ENCODE measurements at places on chromosomes 7 and 10.

DNA sequence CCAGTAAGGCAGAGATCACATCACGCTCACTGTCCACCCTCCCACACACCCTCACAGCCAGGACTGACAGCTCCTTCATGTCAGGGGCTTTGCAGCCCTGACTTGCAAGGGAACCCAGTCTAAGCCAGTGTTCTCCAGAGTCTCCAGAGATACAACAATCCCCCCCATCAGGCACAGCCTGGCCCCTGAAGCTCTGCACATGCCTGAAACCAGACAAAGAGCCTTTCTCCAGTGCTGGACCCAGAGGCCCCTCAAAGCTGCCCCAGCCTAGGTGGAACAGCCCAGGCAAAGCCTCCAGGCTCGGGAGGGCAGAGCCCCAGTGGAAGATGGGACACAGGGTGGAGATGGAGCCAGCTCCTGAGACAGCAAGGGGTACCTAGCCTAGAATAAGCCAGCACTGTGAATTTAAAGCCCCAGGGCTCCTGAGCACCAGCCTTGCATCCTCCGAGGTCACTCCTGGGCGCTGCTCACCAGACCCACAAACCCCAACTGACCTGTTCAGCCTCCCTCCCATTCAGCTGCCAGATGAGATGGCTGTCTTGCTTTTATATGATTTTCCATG, 50.2 kb downstream of the GRID1 start:
- no peak for DNase-seq

GRCh38 chr10:70779088-70779487, 6.1 kb downstream of the TBATA start:
- DNase-seq, result no peak

- DNase-seq, result peak; percentile 29
Observed at GRCh38 chr7:75866489-75867389, 12.1 kb upstream of the RHBDD2 start.

DNA sequence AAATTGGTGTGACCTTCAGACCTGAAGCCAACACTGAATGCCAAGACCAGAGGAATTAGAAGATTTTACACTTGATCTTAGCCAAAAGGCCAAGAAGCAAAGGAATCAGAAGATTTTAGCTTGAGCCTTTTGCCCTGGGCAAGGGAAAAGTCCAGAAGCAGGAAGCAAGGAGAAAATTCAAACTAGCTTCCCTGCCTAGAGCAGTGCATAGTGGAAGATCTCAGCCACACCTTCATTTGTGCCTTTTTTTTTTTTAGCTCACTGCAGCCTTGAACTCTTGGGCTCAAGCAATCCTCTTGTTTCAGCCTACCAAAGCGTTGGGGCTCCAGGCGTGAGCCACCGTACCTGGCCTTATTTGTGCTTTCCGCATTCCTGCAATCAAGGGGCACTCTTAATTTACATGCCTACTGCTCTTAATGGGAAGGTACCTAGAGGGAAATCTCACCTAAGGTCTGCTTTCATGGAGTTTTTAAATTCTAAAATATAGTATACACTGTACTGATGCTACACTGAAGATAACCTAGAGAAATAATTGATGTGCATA, 8.3 kb upstream of the PIP4K2A start:
- DNase-seq, result no peak

DNA sequence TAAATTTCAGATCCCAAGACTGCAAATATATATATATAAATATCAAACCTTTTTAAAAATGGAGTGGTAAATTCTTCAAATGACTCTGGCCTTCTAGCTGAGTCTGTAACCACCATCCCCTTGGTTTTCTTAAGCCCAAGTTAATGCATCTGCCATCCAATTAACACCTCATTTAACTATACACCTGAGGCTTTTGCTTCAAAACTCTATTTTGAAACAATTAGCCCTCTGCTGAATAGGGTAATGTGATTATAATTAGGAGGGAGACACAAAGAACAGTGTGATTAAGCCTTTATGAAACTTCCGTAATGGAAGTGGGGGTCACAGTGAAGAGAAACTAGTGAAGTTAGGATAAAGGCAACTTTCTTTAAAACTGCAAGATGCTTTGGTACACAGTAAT, 83.6 kb downstream of the GPR37 start:
- DNase-seq, result no peak

DNA sequence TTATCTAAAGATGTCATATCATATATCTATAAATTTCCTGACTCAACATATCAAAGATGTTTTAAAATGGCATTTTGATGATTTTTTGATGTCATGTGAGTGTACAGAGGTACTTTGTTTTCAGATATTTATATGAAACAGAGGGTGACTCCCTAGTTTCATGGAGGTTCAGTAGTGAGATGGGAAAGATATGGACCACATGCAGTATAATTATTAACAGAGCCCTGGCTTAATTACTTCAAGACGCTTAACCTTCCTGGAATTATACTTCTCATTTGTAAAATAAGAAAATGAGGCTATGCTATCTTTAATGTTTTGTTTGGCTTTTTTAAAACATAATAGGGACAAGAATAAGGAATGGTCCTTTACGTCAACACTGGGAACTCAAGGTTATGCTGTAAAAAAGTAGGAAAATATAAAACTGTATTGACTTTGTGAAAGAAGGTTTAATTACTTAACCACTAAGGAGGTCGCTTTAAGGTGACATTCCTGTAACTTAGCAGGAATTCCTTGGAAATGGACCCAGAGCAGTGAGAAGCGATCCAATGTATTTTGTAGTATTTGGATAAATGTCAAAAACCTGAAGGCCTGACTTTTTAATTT, 821.0 kb upstream of the IGFBP3 start:
- DNase-seq, result no peak

GRCh38 chr7:91852263-91852741, 28.2 kb downstream of the MTERF1 start:
- DNase-seq, result no peak

DNA sequence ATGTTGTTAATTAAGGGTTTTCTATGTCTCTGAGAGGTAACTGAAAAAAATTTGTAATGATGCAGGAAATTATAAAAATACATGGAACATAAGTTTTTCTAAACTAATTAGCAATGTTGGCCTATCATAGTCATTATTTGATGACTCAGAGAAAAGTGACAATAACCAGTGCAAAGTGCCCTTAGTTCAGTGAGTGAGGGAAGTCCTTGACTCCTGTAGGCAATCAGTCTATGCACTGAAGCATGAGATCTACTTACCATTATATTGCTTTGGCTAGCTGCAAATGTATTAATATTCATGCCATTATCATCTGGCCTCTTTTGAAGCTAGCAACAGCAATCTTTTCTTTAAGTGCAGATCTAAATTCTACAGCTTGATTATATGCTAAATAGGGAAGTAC, 40.6 kb downstream of the CCDC172 start:
- no peak for DNase-seq

DNA sequence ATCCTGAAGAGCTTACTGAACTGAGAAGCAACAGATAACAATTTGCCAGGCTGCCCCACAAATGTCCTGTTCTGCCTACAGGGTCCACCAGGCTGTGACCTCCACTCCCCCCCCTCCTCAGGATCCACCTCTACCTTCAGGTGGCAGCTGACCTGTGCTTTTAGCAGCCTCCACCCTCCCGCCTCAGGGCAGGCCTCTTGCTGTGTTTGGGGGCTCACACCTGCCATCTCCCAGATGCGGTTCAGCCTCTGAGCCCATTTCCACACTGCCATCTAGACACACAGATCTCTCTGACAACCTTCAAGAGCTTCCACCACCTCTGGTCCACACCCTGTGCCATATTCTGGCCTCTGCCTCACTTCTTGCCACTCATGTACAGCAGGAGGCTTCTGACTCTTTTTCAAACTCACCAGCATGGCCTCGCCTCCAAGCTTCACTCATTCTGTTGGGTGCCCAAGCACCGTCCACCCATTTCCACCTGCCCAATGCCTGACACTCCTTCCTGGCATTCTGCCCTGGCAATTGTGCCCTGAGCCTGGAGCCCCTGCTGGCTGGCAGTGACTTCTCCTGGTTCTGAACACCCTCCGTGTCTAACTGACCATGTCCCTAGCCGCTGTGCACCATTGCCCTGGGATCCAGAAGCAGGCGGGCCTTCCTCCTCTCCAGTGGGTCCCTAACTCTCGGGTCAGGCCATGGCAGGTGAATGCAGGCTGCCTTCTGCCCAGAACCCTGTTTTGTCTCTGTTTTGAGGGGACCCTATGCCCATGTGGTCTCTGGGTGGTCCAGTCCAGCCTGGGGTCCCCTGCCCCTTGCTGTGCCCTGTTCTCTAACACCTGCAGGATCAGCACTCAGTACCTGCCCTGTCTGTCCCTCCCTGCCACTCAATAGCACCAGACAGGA, 18.5 kb downstream of the TMEM72 start:
- DNase-seq, result no peak

DNA sequence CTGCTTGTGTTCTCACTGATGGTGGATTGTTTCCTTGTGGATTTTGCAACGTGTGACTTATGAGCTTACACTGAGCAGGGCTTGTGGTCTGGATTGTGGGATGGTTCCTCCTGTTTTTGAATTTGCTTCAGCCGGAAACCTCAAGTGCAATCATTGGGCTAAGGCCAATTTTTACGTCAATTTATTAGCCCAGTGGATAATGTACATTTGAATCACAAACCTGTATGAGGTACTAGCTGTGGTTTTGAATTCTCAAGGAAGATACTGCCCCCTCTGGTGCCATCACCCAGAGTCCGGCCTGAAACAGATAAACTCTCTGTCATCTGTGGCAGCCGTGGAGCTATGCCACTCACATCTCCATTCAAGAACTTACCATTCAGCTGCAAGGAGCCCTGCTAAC, 7.3 kb upstream of the ZNF777 start:
- DNase-seq, result no peak

DNA sequence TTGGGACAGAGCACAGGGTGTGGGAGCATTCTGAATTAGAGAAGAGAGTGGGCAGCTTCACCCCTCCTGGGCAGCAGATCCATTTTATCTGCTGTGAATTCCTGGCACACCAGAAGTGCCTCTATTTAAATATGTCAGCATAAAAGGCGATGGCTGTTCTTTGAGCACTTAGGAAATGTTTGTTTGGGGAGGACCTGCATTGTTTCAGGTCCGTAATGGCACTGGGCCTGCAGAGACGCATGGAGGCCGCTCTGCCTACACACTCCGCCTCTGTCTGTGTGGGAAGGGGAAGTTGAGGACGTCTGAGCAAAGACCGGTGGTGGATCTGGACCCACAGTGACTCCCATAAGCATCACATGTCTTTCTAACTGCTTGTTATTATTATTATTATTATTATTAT, 253.2 kb downstream of the CAMK1D start:
- no peak for DNase-seq

- DNase-seq, result no peak
Observed at GRCh38 chr7:96224685-96225084, 97.2 kb downstream of the SLC25A13 start.

DNA sequence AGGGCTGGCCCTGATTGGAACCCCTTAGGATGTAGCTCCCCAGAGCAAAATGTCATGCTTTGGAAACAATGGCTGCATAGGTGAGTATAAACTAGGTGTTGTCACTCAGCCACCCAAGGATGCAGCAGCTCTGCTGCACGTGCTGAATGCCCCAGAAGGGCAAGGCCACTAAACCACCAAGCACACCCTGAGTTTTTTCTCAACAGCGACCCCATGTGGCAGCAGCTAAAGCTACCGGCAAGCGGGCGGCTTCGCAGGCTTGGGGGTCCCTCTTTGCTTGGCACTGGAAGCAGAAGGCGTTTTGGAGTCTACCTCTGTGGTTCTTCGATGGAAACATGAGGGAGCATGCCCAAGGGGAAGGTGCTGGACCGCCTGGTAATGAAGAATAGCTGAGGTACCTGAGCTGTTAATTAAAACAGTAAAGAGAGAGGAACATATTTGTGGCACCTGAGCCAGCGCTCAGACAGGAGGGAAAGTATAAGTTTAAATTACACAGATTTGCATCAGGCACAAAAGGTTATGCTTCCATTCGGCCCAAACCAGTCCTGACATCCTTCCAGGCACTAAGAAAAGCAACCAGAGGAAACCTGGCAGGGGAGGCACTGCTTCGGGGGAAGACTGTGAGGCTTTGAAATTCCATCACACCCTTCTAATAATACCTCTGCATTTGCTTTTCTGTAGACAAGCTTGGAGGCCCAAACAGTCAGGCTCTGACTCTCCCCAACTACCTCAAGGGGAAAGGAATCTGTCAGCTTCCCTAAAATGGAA, 152.1 kb downstream of the GFRA1 start:
- no peak for DNase-seq

- no peak for DNase-seq
Observed at GRCh38 chr7:151432658-151433521, 7.1 kb downstream of the CRYGN start.

GRCh38 chr7:83111391-83111790, 51.3 kb downstream of the PCLO start:
- DNase-seq, result no peak

- no peak for DNase-seq
Observed at GRCh38 chr10:22647244-22647643, 67.1 kb downstream of the PIP4K2A start.

- no peak for DNase-seq
Observed at GRCh38 chr7:7639421-7639820, 1.1 kb upstream of the UMAD1 start.

DNA sequence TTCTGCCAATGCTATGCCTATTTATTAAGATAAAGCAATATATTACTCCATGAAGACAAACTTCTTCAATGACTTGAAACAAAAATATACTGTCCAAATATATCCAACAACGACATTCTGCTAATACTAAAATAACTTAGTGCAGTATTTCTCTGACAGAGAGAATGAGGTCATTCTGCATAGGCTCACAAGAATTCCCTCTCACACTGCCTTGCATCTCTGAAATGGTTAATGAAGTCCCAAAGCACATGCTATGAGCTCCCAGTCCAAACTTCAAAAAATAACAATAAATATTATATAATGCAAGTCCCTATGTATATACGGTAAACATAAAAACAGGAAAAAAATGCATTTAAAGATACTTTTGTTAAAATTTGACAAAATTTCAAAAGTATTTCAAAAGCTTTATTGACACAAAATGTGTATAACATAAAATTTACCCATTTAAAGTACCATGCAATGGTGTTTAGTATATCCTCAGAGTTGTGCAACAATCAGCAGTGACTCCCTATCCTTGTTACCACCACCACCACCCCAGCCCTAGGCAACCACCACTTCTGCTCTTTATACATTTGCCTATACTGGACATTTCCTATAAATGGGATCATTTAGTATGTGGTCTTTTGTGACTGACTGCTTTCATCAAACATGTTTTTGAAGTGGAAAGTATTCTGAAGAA, 27.6 kb downstream of the CHCHD3 start:
- DNase-seq, result no peak

DNA sequence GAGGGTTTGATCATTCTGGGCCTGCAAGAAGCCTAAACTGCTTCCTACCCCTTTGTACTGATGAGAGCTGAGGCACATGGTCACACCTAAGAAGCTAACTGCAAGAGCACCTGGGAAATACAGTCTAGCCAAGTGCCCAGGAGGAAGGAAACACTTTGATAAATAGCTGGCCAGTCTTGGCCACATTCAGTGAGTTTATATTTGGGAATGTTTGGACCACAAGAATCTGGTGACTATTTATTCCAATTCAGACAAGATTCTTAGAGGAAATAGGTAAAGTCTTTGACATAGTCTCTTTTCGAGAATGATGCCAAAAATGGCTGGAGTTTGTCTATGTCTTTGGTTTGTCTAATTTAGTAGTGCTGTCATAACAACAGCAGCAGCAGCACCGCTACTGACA, 213.6 kb downstream of the KIF20B start:
- no peak for DNase-seq

All from NCI-H2081 treated with DMSO at 0.1 percent for 48 hours (cell line).